ENCODE measurements at places on chromosomes 3 and 15.
A peak's percentile ranks its signal among the peaks of the same experiment; 100 is the strongest.

DNA sequence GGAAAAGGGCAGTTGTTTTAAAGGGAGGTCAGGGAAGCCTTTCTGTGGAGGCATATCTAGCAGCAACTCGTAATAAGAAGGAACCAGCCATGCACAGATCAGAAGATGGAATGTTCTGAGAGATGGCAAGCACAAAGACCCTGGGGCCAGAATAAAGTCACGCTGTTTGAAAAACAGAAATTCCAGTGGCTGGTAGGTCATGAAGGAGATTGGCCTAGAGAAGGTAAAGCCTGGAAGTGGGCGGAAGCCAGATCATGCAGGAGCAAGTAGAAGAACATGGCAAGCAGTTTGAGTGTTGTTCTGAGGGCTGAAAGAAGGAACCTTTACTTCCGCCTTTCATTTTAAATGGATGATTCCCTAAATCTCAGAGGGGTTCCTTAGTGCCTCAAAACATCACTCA lies 208.1 kb upstream of the PPP2R3A start:
- DNase-seq, result peak; percentile 19

GRCh38 chr3:74332165-74332564 lies 282.3 kb downstream of the CNTN3 start:
- no peak for DNase-seq

GRCh38 chr3:32819551-32820348 lies 2.0 kb downstream of the TRIM71 start:
- DNase-seq, result no peak

DNA sequence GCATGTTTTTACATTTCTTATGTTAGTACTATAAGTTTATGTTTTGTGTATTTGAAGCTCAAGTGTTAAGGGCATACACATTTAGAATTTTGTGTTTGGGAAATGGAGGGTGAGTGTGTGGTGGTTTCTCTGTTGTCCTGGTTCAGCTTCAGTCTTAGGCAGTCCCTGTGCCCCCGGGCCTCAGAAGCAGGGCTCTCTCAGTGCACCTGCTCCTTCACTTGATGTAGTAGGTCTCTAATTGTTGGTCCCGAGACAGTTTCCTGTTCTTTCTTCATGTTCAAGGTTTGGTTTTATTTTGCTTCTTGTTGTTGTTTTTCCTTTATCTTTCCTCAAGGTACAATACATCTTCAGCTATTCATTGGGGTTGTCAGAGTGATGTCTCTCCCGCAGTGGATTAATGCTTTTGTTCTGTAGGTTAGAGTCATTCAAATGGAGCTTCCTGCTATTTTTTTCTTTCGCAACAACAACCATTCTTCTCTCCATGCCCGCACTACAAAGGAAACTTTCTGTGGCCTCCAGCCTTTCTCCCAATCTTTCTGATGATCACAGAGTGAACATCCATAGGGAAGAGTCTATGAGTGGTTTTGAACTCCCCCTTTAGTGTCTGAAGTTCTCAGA lies 177.8 kb upstream of the GOLGA6L4 start:
- no peak for DNase-seq

DNA sequence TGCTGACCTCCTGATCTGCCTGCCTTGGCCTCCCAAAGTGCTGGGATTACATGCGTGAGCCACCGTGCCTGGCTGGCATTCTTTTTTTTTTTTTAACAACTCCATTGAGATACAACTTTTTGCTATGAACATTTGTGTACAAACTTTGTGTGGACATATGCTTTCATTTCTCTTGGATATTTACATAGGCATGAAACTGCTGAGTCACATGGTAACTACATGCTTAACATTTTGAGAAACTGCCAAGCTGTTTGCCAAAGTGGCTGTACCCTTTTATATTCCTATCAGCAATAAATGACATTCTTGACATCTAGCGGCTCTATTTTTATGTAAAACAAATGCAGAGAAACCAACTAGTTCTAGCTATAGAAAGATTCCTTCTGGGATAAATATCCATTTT lies 8.7 kb upstream of the YEATS2 start:
- DNase-seq, result no peak

- DNase-seq, result peak; percentile 64
Observed at GRCh38 chr3:129058441-129059200, 2.0 kb upstream of the GP9 start.

Data from M059J (cell line).